CD4-positive, alpha-beta T cell treated with Interleukin-17A for 4 hours (primary cell): ENCODE measurements at places on chromosomes 5 and 9.

GRCh38 chr9:98520221-98520960 is 188.3 kb downstream of the GABBR2 start:
- no peak for DNase-seq

- no peak for DNase-seq
These were observed 15.4 kb upstream of the OCLN start for GRCh38 chr5:69477170-69477569.

- no peak for DNase-seq
These were observed 74.4 kb upstream of the SHISAL2B start for GRCh38 chr5:64615895-64616294.

- no peak for DNase-seq
These were observed 354.9 kb downstream of the KIF4B start for GRCh38 chr5:155368490-155368889.

- DNase-seq: no peak
These were observed 74.5 kb downstream of the MAPKAP1 start for GRCh38 chr9:125632321-125633115.

DNA sequence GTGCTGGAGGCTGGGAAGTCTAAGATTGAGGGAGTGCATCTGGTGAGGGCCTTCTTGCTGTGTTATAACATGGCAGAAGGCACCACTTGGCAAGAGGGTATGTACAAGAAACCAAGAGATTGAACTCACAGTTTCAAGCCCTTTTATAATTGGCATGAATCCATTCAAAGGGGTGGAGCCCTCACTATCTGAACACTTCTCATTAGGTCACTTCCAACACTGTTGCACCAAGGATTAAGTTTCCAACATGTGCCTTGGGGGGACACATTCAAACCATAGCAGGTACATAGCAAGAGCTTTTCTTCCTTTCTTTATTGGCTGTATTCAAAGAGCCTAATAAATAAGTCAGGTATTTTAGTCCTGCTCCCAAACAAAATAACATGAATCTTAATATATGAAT is 62.7 kb downstream of the PRELID2 start:
- DNase-seq: no peak

GRCh38 chr5:32285510-32286138 is 27.1 kb downstream of the MTMR12 start:
- DNase-seq: no peak

DNA sequence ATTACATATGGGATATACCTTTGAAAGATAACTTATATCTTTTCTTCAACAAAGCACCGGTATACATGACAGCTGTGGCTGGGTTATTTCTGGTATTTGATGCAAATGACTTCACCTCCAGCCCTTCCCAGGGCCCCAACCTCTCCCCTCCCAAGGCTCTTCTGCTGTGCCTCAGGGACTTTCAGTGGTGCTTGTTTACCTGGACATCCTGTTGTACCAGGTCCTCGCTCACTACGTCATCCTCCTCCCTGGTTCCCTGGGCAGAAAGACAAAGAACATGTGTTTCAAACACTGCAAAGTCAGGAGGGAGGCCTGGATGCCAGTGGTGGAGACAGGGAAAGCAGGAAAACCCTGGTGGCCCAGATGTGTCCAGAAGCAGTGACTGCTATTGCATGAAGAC is 23.4 kb downstream of the ANXA6 start:
- no peak for DNase-seq

DNA sequence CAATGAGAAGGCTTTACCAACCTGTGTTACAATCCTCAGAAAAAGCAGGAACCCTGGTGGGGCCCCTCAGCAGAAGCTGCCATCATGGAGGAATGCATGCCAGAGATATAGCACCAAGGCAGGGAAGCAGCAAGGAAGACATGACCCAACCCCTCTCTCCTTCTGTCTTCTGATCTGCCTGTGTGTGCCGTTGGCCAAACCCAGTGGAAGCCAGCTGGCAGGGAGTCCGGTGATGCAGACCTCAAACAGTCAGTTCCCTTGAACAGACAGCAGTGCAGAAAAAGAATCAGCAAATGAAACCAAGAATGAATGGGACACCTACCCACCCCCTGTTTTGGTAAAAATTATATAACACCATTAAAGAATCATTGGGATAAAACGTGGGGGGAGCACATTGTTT is 234.2 kb downstream of the ZNF608 start:
- no peak for DNase-seq

DNA sequence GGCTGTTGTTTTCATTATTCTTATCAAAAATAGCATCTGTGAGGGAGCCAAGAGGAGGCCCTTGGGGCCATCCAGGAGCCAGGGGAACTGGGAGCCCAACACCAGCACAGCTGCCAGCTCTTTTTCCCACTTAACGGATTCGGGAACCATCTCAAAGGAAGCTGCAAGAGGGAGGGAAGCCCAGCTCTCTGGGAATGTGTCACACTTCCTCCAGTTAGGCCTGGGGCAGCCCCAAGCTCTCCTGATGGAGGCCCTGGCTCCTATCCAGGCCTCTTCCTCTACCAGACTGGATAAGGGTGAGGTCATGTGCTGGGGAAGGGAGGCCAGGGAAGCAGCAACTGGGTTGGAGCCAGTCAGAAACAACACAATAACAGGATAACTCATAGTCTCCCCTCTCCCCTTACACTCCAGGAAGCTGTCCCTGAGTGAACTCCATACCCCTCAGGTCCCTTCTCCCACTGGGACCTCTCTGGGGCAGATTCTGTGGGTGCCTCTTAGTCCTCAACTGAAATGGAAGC is 12.7 kb downstream of the CSF2 start:
- no peak for DNase-seq
